ENCODE measurements at places on chromosomes 2 and 18. TPM values are rescaled to one million over a fixed set of nuclear protein-coding genes. Genes with fewer than 3 reads are reported as not detected.

The UGT1A5 gene
- not detected for total RNA-seq

The LINC00305 gene
- total RNA-seq, result not detected

GRCh38 chr2:218391202-218391601, 8.5 kb upstream of the CTDSP1 start:
- DNase-seq, result no peak

GRCh38 chr2:24875901-24876300, 44.1 kb downstream of the ADCY3 start:
- no peak for DNase-seq

- no peak for DNase-seq
These were observed 1.5 kb downstream of the ATP6V1B1 start for GRCh38 chr2:70936979-70937811.

All from H4 (cell line).